ENCODE measurements at places on chromosomes 1 and 21.

DNA sequence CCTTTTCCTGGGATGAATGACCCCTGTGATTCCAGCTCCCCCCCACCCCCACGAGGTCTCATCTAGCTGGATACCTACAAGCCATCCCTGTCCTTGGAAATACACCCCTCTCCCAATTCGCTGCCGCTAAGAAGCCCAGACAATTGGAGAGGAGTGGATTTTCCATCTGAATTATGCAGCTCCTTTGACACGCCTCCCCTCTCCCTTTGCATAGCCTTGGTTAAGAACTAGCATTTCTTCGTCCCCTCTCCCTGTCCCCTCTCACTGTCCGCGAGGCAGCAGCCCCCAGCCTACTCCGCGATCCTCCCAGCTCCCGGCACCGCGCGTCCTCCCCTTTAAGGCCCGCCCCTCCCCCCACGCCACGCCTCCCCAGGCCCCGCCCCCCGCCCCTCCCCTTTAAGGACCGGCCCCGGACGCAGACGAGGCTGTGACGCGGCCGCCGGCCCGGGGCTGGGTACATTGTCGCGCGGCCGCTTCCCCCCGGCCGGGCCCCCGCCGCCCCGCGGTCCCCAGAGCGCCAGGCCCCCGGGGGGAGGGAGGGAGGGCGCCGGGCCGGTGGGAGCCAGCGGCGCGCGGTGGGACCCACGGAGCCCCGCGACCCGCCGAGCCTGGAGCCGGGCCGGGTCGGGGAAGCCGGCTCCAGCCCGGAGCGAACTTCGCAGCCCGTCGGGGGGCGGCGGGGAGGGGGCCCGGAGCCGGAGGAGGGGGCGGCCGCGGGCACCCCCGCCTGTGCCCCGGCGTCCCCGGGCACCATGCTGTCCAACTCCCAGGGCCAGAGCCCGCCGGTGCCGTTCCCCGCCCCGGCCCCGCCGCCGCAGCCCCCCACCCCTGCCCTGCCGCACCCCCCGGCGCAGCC lies at the start of gene MAPKAPK2:
MAPKAPK2 (plus strand) TSS at position 428 of the 856 bp plus-strand sequence; CDS start at position 753, 325 bp downstream.
- DNase-seq: peak; percentile 94

DNA sequence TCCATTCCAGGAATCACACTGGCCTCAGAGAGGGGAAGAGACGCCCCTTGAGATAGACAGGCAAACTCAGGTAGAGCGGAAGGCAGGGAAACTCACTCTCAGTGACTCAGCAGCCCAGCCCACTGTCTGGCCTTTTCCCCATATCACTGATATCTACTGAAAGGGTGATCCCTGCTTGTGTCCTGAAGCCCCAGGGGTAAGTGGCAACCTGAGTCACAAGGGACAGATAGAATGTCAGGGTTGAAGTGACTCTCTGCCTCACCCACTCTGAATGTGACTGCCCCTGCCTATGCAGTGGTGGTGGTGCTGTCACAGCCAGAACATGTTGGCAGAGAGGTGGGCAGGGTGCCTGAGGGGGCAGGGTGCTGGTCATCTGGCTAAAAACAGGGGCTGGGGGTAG lies 157.5 kb upstream of the FGGY start:
- no peak for DNase-seq

- DNase-seq: no peak
Measured at GRCh38 chr1:68449901-68450300, at the start of gene RPE65. Gene RPE65, minus strand, starts transcription at chr1:68449954. Its CDS starts 49 bp downstream, at chr1:68449905.

GRCh38 chr1:151213560-151213959 lies 15.2 kb downstream of the PIP5K1A start:
- no peak for DNase-seq

- no peak for DNase-seq
Measured at GRCh38 chr1:210731597-210731996, 402.4 kb downstream of the KCNH1 start.

GRCh38 chr21:44926331-44927101 lies 5.8 kb upstream of the ITGB2 start:
- DNase-seq: no peak

GRCh38 chr1:186740324-186740723 lies 60.1 kb upstream of the PTGS2 start:
- no peak for DNase-seq

- DNase-seq: no peak
Measured at GRCh38 chr1:203324105-203325025, 19.0 kb downstream of the BTG2 start.

DNA sequence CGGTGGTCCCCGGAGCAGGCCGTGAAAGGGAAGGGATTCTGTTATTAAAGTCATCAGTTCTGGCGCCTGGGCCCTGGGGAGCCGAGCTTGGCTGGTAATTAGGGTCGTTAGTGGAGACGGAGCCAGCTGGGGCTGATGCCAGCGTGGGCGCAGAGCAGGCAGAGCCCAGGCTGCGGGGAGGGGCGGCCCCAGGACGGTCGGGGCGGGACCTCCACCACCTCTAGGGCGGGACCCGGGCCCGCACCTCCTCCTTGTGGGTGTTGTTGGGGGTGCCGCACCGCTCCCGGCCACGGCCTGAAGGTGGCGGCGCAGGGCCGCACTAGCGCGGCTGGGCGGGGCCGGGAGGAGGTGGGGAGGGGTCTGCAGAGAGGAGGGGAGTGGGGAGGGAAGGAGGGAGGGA lies 470.6 kb downstream of the PTPRU start:
- peak; percentile 81 for DNase-seq

- DNase-seq: no peak
Measured at GRCh38 chr1:205124726-205125125, 2.9 kb upstream of the RBBP5 start.

DNA sequence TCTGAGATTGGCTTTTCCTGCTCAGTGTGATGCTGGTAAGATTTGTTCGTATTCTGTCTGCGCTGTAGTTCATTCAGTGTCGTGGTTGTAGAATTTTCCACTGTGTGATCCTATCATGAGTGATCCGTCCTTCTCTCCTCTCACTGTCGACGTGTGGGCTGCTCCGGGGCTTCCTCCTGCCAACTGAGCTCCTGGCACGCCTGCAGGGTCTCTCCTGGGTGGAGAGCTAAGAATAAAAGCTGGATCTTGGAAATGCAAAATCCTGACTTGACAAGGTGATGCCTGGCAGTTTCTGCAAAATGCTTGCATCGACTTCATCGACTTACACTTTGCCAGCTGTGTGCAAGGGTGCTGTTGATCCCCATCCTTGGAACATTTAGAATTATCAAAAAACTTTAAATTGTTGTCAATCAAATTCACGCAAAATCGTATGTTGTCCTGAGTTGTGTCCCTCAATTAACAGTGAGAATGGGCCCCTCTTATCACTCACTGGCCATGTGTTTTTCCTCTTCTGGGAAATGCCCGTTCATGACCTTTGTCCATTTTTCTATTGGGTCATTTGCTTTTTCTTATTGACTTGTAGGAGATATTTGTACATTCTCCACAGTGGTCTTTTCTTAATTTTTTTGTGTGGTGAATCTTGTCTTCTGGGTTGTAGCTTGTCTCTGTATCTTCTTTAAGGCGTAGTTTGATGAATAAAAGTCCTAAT lies 125.5 kb downstream of the CRYAA start:
- peak; percentile 35 for DNase-seq

DNA sequence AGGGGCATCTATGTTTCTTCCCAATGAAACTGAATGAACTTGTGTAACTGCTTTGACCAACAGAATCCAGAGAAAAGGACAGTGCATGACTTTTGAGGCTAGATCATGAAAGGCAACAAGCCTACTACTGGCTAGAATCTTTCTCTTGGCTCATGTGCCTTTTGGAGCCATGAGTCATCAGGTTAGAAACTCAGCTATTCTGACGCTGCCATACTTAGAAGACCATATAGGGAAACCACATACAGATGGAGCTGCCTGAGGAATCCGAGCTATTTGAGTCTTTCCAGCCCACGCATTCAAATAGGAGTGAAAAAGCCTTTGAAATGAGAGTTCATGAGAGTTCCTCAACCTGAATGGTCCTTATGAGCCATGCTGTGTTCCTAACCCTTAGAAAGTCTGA lies 738.5 kb upstream of the CHRM3 start:
- DNase-seq: no peak

DNA sequence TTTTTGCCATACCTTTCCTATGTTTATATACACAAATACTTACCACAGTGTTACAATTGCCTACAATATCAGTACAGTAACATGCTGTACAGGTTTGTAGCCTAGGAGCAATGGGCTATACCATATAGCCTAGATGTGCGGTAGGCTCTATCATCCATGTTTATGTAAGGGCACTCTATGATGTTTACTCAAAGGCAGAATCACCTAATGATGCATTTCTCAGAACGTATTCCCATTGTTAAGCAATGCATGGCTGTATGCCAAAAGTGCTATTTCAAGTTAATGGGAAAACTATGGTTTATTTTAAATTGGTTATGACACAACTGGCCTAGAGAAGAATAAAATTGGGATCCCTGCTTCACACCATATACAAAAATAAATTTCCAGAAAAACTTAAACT lies 36.9 kb upstream of the DISP1 start:
- no peak for DNase-seq

GRCh38 chr1:203559523-203559922 lies 65.6 kb downstream of the OPTC start:
- peak; percentile 78 for DNase-seq

GRCh38 chr1:212609701-212610574 lies 1.4 kb downstream of the ATF3 start:
- DNase-seq: no peak

GRCh38 chr1:40742363-40743061 lies 41.1 kb upstream of the KCNQ4 start:
- DNase-seq: no peak

DNA sequence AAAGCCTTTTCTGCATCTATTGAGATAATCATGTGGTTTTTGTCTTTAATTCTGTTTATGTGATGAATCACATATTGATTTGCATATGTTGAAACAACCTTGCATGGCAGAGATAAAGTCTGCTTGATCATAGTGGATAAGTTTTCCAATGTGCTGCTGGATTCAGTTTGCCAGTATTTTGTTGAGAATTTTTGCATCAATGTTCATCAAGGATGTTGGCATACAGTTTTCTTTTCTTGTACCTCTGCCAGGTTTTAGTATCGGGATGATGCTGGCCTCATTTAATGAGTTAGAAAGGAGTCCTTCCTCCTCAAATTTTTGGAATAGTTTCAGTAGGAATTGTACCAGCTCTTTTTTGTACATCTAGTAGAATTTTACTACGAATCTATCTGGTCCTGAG lies 55.0 kb downstream of the COL24A1 start:
- DNase-seq: no peak

- DNase-seq: no peak
Measured at GRCh38 chr1:180311011-180311730, 81.1 kb downstream of the LHX4 start.

DNA sequence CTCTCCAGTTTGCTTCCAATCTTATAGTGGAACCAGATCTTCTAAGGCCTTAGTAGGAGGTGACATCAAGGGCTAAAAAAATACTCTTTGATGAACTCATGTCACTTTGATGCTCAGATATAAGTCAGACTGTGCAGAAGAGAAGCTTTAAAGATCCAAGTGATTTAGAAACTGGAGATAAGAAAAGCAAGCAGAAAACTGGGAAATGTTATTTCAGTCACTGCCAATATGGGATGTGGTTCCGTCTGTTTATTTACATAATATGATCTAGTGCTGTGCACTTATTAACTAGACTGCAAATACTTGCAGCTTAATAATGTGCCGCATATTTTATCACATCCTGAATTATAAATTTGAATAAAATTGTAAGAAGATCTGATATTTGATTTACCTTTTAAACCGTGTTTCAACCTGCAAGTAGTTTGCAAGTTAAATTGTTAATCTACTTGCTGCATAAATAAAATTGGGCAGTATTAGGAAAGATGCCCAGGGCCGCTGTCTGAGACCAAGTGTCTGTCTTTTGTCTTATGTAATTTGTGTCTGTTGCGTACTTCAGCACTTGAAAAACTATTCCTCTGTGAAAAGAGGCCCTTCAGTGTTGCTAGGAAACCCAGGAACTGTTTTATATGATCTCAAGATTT lies 29.6 kb downstream of the CXADR start:
- no peak for DNase-seq

DNA sequence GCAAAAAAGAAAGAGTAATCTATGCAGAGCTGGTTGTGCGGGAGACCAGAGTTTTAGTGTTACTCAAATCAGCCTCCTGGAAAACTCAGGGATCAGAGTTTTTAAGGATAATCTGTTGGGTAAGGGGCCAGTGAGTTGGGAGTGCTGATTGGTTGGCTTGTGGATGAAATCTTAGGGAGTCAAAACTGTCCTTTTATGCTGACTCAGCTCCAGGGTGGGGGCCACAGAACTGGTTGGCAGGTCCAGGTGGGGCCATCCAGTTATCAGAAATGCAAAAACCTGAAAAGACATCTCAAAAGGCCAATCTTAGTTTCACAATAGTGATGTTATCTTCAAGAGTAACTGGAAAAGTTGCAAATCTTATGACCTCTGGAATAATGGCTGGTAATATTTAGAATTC lies 3.3 kb downstream of the EXTL2 start:
- DNase-seq: no peak

GRCh38 chr1:223824712-223825111 lies 21.0 kb downstream of the TP53BP2 start:
- no peak for DNase-seq

DNA sequence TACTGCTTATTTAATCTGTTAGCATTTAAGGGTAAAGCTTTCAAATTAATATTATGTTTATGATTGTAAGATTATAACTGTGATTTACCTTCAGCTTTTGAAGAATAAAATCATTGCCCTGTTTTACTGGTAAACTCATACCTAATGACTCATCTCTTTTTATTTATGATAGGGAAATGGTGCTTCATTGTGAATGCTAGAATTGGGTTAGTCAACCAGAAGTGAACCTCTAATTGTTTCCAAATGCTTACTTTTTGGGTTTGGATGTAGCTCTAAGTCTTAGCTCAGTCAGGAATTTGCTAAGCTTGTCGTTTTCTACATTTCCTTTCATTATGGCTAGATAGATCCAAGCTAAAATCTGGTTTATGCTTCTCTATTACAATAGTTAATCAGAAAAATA lies 59.4 kb downstream of the SLC30A7 start:
- DNase-seq: no peak

DNA sequence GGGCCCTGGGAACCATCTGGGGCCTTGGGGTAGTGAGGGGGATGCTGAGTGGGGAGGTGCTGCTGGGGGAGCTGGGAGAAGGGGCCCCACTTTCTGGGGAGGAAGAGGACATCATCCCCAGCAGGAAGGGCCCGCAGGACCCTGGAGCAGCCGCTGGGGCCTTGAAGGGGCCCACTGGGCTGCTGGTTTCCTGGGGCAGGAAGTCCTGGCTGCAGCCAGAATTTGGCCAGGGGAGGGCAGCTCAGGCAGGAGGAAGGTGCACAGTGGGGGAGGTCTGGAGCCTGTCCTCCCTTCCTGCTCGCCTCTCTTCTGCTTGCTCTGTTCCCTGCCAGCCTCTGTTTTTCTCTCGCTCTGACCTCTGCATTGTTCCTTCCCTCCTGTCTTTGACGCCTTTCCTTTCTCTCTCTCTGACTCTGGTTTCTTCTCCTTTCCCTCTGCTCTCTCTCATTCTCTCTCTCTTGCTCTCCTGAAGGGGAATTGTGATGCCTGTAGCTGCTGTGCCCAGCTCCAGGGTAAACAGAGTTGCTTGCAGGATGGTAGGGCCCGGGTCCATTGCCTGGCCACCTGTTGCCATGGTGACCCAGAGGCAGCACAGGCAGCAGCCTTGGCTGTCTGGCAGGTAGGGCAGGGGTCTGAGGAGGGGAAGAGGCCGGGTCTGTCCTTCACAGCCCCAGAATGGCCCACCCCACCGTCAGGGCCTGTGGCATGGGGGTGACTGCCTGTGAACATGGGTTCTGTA lies 23.9 kb downstream of the ACOT11 start:
- DNase-seq: peak; percentile 77
